Hematopoietic multipotent progenitor cell (in vitro differentiated cells): ENCODE measurements at places on chromosomes 2 and 18.

DNA sequence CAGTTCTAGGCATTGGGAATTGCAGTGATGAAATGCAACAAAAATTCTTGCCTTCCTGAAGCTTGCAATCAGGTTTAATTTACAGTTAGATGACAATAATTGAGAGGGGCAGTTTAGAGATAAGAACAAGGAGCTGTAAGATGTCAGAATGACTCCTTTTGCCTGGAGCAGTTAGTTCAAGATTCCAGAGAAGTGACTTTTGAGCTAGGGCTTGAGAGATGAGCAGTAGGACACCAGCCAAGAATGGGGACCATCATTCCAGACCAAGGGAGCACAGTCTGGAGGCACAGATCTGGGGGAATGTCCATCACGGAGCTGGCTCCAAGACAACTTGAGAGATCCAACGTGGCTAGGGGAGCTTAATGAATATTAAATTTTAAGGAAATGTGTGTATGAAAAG, 26.8 kb downstream of the CACNB4 start:
- no peak for DNase-seq

- no peak for DNase-seq
Observed at GRCh38 chr2:99957332-99958133, 184.9 kb downstream of the AFF3 start.

GRCh38 chr18:79300413-79300812, 95.3 kb upstream of the NFATC1 start:
- no peak for DNase-seq

DNA sequence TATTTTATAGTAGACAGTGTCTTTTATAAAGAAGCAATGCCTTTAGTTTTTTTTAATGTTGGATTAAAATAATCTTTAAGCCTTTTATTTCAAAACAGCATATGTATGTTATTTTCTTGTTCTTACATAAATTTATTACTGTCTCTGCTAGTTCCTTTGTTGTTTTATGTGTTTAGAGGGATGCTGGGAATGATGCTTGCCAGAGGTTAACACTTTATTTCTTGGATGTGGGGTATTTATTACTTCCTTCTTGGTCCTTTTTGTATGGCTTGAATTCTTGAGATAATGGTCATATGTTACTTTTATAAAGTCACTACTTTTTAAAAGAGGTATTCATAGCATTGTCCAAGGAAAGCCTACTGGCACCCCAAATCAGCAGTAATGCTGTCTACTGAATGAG, 63.1 kb downstream of the ANKRD12 start:
- no peak for DNase-seq

DNA sequence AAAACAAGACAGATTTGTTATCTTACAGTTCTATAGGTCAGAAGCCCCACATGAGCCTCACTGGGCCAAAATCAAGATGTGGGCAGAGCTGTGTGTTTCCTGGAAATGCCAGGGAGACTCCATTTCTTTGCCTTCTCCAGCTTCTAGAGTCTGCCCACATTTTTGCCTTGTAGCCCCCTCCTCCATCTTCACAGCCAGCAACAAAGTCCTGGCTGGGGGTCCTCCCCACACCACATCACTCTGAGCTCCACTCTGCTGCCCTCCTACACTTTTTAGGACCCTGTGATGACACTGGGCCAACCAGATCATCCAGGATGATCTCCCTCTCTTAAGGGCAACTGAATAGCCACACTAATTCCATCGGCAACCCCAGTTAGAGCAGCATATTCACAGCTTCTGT, 34.3 kb downstream of the ASB1 start:
- DNase-seq, result no peak

- no peak for DNase-seq
Observed at GRCh38 chr2:100178864-100179263, 36.5 kb upstream of the AFF3 start.

- DNase-seq, result no peak
Observed at GRCh38 chr2:48568547-48568946, 38.6 kb downstream of the STON1 start.

DNA sequence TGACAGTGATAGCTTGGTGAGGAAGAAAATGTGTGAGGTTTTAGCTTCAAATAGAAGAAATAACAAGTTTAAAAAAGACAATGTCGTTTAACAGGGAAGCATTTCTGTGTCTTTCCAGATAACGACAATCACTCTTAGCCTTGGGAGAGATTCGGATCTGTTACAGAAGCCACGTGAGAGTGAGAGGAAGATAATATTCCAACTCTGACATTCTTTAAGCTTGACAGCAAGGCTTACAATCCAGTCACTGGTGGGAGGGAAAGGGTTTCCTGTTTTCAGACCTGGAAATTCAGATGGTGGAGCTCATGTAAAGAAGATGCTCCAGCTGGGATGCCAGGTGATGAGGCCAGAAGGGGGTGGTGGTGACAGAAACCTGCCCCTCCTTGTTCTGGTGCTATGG, 30.8 kb downstream of the FBXO48 start:
- no peak for DNase-seq

GRCh38 chr18:50619861-50620275, 60.0 kb downstream of the MAPK4 start:
- no peak for DNase-seq

DNA sequence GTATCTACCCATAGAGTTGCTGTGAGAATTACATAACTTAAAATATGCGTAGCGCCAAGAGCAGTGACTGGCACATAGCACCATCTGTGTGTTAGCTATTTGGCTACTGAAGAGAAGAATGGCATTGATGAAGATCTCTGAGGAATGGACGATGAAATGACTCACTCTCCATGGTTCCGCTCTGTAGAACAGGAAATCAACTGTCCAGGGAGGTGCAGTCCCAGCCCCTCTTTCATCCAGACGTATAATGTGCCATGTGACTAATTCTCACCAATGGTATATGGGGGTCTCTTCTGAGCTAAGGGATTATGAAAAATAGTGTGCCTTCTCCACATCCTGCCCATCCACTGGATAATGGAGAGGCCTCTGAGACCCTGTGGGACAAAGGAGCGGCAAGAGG, 254.8 kb downstream of the CYP26B1 start:
- no peak for DNase-seq

DNA sequence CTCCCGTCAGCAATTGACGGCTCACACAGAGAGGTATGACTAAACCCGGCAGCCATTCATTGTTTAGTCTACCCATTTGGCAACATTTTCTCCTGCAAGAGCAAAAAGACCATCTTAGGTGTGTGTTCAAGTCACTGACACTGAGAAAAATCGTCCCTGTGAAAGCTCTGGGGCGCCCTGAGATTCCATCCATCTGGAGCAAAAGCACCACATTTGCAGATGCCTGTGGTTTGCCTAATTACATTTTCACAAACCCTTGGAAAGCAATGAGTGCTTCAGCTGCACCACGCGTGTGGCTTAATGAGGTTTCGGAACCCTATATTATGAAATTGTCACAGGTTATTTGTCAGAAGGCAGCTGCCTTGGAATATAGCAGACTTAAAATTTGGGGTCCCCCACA, 110.7 kb upstream of the PTPRM start:
- DNase-seq, result no peak

- peak; percentile 85 for DNase-seq
Observed at GRCh38 chr2:235270956-235271355, 222.9 kb upstream of the AGAP1 start.

DNA sequence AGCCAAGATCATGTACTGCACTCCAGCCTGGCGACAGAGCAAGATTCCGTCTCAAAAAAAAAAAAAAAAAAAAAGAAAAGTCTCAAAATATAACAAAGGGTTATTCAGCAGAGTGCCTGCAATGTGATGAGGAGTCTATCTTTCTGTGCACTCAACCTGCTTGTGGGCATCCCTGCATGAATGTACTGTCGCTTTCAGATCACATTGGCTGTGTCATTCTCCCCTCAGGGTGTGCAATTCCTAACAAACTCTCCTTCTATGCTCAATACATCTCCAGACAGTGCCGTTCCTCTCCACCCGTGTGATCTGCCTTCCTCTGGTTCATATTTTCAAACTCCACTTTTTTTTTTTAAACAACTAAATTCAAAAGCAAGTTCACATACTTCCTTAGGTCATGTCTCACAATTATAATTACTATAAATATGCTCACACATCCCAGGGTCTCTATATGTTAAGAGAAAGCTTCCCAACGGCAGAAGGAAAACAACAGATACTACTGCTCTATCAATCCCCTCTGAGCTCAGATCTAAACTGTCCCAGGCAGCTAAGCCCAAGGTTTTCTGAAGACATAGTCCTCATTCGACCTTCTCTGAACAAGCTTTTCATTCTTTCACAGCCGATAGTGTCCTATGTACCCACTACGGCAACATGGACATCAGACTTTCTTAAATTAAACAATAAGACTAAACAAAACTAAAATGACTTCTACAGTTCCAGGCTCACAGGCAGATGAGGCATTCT, 35.2 kb downstream of the PTMA start:
- no peak for DNase-seq
